HT1080 (cell line): ENCODE measurements at places on chromosomes 13 and 19.
A peak's percentile ranks its signal among the peaks of the same experiment; 100 is the strongest.

- peak; percentile 94 for DNase-seq
Measured at GRCh38 chr19:51127755-51128154, 3.0 kb downstream of the SIGLEC9 start.

- no peak for DNase-seq
Measured at GRCh38 chr13:53382008-53382407, 353.4 kb downstream of the OLFM4 start.

DNA sequence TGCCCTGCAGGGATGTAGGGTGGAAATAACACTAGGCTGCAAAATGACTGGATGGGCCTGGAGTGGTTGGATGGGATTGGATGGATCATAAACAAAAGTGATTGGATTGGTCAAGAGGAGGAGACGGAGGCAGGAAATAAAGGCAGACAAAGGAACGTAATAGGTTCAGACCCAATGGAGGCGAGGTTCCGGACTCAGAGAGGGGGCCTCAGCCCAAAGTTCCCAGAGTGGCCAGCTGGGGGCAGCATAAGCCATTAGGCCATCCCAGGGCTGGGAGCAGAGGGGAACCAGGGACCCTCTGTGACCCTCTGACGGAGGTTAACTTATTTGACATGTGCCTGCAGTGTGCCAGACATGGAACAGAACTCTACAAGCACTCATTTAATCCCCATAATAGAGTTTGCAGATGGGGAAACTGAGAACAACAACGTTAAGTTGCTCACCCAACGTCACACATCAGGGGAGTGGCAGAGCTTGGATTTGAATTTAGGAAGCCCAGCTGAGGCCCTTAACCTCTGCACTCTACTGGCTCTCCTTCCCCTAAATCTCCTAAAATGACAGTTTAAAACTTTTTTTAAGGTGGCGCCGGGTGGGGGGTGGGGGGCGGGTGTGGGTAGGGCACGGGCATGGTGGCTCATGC lies 15.3 kb upstream of the MAP1S start:
- peak; percentile 40 for DNase-seq

DNA sequence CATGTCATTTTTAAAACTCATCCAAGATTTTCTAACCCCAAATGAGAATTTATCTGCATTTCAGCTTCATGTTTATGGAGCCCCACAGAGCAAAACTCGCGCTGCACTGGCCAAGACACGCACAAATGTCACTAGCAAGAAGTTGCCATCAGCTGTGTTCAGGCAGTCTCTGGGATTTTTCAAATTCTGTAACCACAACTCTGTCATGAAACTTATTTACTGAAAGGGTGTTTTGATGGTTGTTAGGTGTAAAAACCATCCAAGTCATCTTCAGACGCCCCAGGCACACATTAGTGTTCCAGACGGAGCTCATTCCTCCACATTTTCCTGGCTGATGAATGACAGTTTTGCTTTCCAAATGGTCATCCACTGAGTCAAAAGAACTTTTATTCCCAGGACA lies 63.4 kb downstream of the SLC7A1 start:
- DNase-seq, result no peak

DNA sequence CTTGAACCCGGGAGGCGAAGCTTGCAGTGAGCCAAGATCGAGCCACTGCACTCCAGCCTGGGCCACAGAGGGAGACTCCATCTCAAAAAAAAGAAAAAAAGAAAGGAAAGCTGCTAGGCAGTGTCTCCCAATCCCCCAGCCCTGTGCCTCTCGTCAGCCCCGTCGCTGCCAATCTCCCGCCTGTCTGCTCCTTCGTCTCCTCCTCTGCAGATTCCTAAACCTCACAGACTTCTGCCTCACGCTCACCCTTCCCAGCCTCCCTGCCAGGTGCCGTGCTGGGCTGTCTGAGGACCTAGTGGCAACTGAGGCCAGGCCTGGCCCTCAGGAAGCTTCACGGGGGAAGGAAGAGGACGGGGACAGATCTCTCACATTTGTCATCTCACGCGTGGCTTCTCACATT lies 21.5 kb downstream of the DPF1 start:
- no peak for DNase-seq

DNA sequence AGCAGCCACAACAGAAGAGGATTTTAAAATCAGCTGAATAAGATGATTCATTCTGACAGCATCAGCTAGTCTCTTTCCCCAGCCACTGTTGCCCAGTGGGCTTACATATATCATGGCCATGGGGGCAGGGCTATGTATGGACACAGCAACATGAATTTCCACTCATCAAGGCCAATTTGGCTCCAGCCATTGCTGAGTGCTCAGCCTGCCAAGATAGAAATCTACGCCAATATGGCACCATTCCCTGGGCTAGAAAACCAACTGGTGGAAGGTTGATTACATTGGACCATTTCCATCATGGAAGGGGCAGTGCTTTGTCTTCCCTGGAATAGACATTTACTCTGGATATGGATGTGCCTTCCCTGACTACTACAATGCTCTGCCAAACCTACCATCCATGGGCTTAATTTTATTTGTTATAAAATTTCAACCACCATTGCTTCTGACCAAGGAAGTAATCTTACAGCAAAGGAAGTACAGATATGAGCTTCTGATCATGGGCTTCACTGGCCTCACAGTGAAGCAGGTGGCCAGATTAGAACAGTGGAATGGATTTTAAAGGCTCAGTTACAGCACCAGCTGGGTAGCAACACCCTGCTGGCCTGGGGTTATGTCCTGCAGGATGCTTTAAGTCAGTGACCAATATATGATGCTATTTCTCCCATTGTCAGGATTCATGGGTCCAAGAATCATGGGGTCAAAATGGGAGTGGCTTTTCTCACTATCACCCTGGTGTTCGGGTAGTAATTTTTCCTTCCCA lies 9.8 kb upstream of the ALOX5AP start:
- no peak for DNase-seq

GRCh38 chr19:56091751-56092546 lies 29.1 kb downstream of the ZNF787 start:
- DNase-seq, result no peak
